ENCODE measurements at places on chromosomes 2 and 18. TPM values are rescaled to one million over a fixed set of nuclear protein-coding genes. Genes with fewer than 3 reads are reported as not detected.

The ICOS gene
- polyA plus RNA-seq: 1.5 TPM

The CHAC2 gene
- 1.6 TPM for polyA plus RNA-seq

The FAM237A gene
- polyA plus RNA-seq: not detected

The IL37 gene
- polyA plus RNA-seq: not detected

The GKN2 gene
- not detected for polyA plus RNA-seq

The SERPINB12 gene
- polyA plus RNA-seq: not detected
